Left renal cortex interstitium (tissue), 4 donors: ENCODE measurements at places on chromosomes 13 and 19. TPM values are rescaled to one million over a fixed set of nuclear protein-coding genes. Genes with fewer than 3 reads are reported as not detected.

The ATP4A gene
- polyA plus RNA-seq, result not detected

The SYNE4 gene
- 12.5 TPM for polyA plus RNA-seq

The TMEM161A gene
- 25.5 TPM for polyA plus RNA-seq

The CBY2 gene
- polyA plus RNA-seq, result 1.5 TPM

The CNMD gene
- 1.3 TPM for polyA plus RNA-seq

The OR2Z1 gene
- not detected for polyA plus RNA-seq

The CLEC4G gene
- 0.21 TPM for polyA plus RNA-seq

The COL4A2 gene
- polyA plus RNA-seq, result 571 TPM

The FCAR gene
- polyA plus RNA-seq, result not detected

The KPNA3 gene
- 36.3 TPM for polyA plus RNA-seq

GRCh38 chr13:113465300-113465699 lies 12.0 kb upstream of the ADPRHL1 start:
- no peak for DNase-seq

- no peak for DNase-seq
Observed at GRCh38 chr19:17281391-17282304, at the start of gene ANKLE1. Gene ANKLE1, plus strand, starts transcription at chr19:17281901. Its CDS starts 20 bp downstream, at chr19:17281921.

DNA sequence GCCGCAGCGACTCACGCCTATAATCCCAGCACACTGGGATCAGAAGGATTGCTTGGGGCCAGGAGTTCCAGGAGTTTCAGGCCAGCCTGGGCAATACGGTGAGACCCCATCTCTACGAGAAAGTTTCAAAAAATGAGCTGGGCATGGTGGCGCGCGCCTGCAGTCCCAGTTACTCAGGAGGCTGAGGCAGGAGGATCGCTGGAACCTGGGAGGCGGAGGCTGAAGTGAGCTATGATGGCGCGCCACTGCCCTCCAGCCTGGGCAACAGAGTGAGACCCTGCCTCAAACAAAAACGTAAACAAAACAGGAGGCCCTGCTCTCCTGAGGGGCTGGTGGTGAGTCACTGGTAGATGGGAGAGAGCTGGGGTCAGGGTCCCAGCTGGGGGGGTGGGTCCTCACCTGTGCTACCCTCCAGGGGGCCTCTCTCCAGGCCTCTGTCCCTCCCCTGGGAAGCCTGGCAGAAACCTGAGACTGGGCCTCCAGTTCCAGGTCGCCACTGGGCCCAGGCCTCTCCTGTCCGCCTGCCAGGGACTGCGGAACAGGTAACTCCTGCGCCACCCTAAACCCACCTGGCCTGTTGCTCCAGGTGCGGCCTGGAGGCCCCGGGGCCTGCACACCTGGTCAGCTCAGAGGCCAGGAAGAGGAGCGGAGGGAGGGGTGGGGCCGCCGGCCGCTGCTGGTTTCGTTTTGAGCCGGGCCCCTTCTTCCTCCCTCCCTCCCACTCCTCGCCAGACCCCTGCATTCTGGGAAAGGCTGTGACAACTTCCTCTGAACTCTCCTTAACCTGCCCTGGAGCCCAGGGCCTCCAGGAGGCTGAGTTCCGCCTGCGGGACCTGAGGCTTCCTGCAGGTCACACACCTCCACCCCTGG lies 17.2 kb upstream of the ZBTB7A start:
- no peak for DNase-seq

DNA sequence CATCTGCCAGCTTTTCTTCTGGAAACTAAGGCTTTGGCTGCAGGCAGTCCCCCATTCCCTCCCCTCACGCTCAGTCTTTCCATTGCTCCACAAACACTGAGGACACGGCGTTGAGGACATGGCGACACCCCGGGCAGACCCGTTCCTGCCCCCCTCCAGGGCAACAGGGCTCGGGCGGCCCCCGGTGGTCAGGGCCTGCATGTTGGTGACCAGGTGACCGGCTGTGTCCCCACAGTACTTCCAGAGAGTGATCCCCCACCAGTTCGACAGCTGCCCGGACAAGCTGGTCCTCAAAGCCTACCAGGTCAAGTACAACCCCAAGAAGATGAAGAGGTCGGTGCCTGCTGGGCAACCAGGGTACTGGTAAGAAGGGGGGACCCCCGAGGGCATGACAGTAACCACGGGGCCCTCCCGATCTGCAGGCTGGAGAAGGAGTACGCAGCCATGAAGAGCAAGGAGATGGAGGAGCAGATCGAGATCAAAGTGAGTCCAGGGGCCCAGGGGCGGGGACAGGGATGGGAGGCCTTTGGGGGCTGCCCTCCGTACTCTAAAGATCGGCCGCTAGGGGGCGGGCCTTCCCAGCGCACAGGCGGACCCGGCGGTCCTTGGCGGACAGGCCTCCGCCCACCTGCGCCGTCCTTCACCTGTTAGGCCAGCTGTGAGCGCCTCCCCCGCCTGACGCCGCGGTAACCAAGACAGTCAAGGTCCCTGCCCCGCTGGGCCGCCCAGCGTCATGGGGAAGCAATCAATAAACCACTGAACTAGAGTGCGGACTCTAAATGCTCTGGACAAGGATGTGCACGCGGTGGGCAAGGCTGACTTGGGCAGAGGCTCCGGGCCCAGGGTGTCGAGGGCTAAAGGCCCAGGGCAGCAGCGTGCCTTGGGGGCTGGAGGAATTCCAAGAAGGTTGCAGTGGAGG lies 21.1 kb downstream of the PRR36 start:
- DNase-seq, result peak; percentile 71

DNA sequence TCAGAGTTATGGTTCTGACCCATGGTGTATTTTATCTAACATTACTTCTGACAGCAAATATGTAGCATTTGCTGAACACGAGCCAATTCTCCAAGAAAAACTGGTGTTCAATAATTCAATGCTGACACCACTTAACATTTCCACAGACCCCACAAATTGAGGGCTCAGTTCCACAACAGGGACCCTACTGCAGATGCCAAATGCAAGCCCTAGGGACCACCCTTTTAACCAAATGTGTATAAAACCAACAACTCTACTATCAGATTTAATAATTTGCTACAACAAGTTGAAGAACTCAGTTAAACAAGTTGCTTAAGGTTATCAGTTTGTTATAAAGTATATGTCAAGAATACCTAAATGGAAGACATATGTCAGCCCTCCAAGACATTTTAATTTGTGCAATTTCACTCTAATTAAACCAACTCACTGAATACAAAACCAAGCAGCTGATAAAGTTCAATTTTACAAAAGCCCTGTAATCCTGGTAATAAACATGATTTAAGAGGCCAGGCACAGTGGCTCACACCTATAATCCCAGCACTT lies 6.7 kb downstream of the ZNF44 start:
- DNase-seq, result peak; percentile 39

DNA sequence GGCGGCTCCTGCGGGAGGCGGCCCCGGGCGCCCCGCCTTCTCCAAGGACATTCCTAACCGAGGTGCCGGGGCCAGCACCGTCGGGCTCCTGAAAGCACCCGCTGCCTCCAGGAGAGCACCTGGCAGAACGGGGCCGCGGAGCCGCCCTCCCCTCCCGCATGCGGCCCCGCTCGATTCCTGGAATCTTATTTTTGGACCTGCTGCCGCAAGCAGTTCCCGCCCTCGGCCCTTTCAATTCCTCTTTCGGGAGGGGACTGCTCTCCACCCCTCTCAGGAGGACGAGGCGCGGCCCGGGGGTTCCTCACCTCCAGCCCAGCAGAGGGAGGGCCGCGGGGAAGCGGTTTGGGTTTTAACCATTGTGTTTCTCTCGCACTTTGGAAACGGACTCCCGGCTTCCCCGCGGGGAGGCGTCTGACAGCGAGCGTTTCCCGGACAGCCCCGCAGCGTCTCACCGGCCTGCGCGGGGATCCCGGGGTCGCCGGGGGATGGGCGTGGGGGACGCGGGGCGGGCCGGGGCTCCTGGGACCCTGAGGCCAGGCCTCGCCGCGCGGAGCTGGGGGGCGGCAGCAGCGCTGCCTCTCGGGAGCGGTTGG lies 849 bp downstream of the GAS6 start:
- DNase-seq, result no peak

GRCh38 chr19:28878862-28879566 lies 333.9 kb downstream of the UQCRFS1 start:
- peak; percentile 59 for DNase-seq

DNA sequence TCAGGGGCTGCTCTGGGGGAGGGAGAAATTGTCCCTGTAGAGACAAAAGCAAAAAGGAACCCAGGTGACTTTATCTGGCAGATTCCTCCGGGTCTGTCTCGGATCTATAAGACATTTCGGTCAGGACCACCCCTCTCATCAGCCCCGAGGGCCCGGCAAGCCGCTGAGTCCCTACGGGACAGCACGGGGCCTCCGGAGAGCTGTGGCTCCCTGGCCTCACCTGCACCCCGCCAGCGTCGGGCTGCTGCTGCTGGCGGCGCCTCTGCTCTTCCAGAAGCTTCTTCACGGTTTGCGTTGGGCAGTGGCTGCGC lies 1.9 kb downstream of the NFKBID start:
- no peak for DNase-seq

DNA sequence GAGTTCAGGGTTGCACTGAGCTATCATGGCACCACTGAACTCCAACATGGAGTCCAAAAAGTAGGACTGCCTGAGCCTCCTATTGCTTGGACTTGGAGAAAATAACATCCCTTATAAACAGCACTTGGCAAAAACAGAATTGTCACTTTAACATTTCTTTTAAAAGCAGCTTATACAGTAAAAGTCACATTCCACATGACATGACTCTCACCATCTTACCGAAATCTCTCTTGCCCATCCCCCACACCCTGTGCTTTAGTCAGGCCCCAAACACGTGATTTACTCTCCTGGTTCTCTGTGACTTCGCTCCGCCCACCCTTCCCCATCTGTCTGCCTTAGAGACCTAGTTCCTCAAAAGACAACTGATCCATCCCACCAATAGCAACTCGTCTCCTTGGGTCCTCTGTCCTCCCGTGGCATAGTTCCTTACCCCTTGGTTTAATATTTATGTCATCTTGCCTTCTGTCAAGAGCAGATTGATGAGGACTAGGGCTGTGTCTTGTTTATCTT lies 4.6 kb downstream of the SAFB start:
- DNase-seq, result no peak

GRCh38 chr19:46554161-46554560 lies 47.0 kb upstream of the CALM3 start:
- no peak for DNase-seq

GRCh38 chr19:48158210-48158790 lies 11.8 kb downstream of the LIG1 start:
- DNase-seq, result no peak

DNA sequence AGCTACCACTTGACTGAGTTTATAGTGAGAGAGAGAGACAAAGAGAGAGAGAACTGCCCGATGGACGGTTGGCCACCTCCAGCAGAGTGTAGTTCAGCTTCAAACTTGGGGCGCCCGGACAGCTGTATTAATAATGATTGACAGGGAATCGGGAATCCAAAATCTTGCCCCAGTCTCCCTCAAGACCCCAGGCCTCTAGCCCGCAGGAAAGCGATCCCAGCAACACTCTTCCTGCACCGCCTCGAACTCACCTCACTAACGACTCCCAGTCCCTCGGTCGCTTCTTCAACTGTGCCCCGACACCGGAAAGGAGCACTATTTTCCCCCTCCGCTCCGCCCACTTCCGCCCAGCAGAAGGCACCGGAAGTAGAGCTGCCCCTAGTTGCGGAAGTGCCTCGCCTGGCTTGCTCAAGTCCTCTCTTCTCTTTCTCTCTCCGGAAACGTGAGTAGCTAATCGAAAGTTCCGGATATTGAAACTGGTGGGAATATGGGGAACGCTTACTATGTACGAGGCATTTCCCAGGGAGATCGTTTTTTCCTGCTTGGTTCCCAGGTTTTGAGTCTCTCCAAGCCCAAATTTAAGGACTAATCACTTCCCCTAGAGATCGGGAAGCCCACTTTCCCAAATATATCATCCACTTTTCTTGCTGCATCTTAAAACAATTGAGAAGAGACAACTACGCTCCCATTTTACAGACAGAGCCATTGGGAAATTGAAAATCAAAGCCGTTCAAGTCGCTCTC lies at the start of gene NOSIP:
NOSIP (minus strand) TSS at position 293 of the 743 bp plus-strand sequence. CDS start 19,865 bp downstream, outside the sequence.
- DNase-seq, result peak; percentile 93

GRCh38 chr19:23547816-23548430 lies 139.1 kb downstream of the ZNF675 start:
- DNase-seq, result no peak

- no peak for DNase-seq
Observed at GRCh38 chr13:75869981-75870380, 233.9 kb downstream of the LMO7 start.

DNA sequence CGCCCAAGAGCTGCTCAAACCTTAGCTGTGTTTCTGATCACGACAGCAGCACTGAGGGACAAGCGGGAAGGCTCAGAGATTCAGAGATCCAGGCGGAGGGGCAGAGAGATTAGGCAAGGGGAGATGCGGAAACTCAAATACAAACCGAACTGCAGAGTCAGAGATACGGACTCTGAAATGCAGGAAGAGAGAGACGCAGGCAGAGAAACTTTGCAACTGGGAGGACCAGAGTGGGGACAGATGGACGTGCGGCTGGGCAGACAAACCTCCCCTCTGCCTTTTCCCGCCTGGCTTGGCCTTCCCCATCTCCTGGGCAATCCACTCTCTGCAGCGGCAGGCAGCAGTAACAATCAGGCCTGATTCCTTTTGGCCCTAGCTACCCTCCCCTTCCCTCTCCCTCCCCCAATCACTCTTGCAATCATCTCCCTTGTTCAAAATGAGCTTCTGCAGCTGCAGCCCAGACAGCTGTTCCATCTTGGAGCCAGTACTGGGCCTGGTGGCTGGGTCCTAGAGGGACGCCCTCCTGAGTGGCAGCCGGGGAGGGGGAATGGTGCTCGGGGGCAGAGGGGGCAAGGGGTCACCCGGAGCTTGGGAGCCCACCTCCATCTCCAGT lies 29.7 kb downstream of the OLFM2 start:
- DNase-seq, result no peak

DNA sequence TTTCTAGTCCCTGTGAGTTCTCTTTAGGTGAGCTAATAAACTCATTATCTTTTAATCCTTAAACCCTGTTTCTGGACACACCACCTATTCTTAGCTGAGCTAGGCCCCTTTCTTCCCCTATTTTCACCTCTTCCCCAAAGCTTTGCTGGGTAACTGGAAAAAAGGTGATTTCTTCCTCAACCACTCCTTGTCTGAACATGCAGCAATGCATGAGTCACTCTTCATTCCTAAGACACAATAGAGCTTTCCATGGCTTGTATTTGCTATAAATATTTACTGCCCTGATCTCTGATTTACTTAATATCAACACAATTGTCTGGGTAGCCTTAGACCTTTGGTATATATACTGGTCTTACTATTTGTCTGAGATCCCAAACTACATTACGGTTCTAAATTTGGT lies 370.9 kb downstream of the KLF5 start:
- DNase-seq, result no peak
